Left kidney (tissue), 8 donors: ENCODE measurements at places on chromosomes 16 and 17. TPM values are rescaled to one million over a fixed set of nuclear protein-coding genes. Genes with fewer than 3 reads are reported as not detected.

ECI1 gene
- 55.2 TPM for polyA plus RNA-seq

TCAP gene
- polyA plus RNA-seq: 1.5 TPM

GABARAP gene
- 390 TPM for polyA plus RNA-seq

KCNG4 gene
- polyA plus RNA-seq: 0.07 TPM

KRT9 gene
- polyA plus RNA-seq: not detected

FN3K gene
- 29.7 TPM for polyA plus RNA-seq

TMEM98 gene
- polyA plus RNA-seq: 216 TPM

GAS7 gene
- polyA plus RNA-seq: 16.9 TPM

RAB40C gene
- polyA plus RNA-seq: 17.3 TPM

HOXB9 gene
- polyA plus RNA-seq: 65.6 TPM
